ENCODE measurements at places on chromosomes 1 and 21. TPM values are rescaled to one million over a fixed set of nuclear protein-coding genes. Genes with fewer than 3 reads are reported as not detected.

The CD1C gene
- 0.70 TPM for polyA plus RNA-seq

The LPAR3 gene
- 1.6 TPM for polyA plus RNA-seq

The NBPF3 gene
- 4.4 TPM for polyA plus RNA-seq

The MAP3K21 gene
- polyA plus RNA-seq, result 0.44 TPM

The GJB5 gene
- polyA plus RNA-seq, result 3.5 TPM

The CA14 gene
- 1.9 TPM for polyA plus RNA-seq

The ASAP3 gene
- polyA plus RNA-seq, result 28.0 TPM

DNA sequence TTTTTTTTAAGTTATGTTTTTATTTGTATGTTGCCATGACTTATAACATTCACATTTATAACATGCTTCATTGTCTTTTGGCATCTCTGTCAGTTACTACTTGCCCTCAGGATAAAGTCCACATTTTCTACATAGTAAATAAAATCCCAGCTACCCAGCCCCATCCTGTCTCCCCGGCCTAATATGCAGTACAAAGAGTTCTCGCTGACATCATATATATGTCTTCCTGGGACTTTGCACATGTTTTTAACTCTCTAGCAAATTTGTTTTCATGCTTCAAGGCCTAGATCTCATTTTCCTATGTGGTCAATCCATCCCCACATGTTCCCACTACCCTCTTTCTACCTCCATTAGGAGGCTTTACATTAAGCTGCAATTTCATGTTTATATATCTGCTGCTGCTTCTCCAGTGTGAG, 33.0 kb upstream of the IVNS1ABP start:
- no peak for DNase-seq

DNA sequence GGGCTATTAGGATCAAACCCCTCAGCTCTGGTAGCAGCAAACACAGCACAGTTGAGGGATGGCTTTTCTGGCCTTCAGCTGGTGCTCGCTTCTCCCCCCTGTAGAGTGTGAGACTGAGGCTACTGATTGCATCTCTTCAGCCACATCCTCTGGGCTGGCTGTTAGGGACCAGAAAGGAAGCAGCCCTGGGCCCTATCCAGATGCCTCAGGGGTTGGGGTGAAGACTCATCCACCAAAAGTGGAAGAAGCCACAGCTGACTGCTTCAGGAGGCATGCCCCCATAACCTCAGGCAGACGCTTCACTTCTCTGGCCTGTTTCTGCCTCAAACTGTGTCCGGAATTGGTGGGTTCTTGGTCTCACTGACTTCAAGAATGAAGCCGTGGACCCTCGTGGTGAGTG, 6.2 kb upstream of the TMEM200B start:
- DNase-seq, result no peak

- DNase-seq, result peak; percentile 59
These were observed 1.1 kb upstream of the GUCA2A start for GRCh38 chr1:42165511-42166210.

GRCh38 chr21:44657635-44658540, at the start of gene KRTAP12-3:
Gene KRTAP12-3 (plus strand): TSS chr21:44657932. CDS start chr21:44657980, 48 bp downstream.
- no peak for DNase-seq

DNA sequence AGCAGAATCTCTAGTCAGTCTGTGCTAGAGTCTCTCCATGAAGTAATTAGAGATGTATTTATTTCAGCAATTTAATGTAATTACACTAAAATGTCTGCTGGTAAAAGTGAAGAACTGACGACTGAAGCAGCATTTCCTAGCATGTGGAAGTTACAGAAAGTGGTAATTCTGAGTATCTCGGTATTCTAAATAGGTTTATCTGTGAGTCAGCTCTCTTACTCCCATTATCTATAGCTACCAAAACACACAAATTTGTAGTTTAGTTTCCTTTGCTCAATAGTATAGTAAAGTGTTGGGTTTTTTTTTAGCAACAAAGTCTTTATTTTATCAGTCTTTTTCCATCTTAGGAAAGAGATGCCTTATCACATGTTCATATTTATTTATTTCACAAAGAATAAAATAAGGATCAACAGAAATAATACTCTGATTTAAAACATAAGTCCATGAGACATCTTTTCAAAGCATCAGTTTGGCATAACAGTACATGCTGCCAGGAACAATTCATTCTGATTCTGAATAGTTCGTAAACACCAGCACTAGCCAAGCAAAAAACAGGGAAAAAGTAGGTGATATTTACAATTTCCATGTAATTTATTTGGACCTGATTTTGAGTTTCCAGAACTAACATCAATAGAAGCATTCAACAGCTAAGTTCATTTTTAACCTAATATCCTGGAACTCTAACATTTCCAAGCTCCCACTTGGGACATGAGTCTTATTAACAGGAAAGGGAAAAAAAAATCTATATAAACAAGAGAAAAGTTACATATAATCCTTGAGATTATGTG, 76.3 kb downstream of the KCNT2 start:
- DNase-seq, result no peak

- DNase-seq, result no peak
These were observed 169.3 kb downstream of the ST6GALNAC5 start for GRCh38 chr1:77036560-77036959.

GRCh38 chr1:60922304-60922703, 160.1 kb upstream of the NFIA start:
- no peak for DNase-seq

- no peak for DNase-seq
These were observed 26.9 kb downstream of the UCK2 start for GRCh38 chr1:165854101-165854845.

Data from urinary bladder (tissue), 4 donors.